NCI-H2029 treated with DMSO at 0.1 percent for 48 hours (cell line): ENCODE measurements at places on chromosomes 3 and 15.

- DNase-seq, result no peak
These were observed 171.8 kb upstream of the CDIN1 start for GRCh38 chr15:36407647-36408046.

GRCh38 chr3:151697496-151697895 lies 36.2 kb upstream of the AADACL2 start:
- no peak for DNase-seq

DNA sequence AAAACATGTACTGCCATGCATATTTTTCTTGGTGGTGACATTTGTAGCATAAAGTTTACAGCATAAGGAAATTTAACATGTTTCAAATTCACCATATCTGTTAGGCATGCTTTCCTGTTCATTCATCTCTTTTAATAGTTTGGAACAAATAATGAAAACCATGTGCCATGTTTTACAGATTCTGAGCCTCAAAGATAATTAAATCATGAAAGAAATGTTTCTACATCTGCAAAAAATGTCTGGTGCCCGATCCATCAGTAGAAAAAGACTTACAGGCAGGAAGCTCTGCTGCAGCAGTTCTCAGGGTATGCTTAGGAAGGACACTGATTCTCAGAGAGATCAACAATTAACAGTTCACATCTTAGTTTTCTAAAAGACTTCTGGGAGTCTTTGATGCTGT lies 316.2 kb downstream of the IL5RA start:
- no peak for DNase-seq

DNA sequence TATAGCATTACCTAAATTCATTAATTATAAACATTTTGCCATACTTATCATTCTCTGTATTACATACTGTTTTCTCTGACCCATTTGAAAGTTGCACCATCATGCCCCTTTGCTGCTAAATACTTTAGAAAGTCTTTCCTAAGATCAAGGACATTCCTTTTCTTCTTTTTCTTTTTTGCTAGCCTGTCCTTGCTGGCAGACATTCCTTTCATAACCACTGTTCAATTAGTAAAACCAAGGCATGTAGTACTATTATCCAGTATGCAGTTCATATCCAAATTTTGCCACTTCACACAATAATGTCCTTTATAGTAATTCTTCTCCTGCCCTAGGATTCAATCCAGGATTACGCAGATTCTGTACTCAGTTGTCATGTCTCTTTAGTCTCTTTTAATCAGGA lies 321.0 kb upstream of the C2CD4B start:
- no peak for DNase-seq

DNA sequence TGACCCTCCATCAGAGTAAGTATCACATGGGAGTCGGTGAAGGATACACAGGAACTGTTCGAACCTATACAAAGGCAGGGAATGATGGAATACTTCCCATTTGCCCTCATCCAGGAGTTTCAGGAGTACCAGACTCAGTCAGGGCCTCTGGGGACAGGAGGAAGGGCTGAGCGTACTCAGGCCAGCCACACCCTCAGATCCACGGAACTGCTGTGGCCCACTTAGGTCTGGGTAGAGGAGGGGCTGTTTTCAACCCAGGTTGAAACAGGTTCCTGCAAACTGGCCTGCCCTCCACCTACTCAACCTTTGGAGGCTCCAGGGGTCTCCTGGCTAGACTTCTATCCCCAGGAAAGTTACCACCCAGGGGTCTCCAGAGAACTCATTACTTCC lies 6.7 kb upstream of the IGDCC3 start:
- DNase-seq, result no peak

- no peak for DNase-seq
These were observed 89.9 kb downstream of the LRTM1 start for GRCh38 chr3:54837964-54838363.

- DNase-seq, result no peak
These were observed at the start of gene PLA2G4E for GRCh38 chr15:42020713-42021273. Gene PLA2G4E (minus strand): TSS chr15:42021042. CDS start chr15:42021030, 12 bp downstream.

DNA sequence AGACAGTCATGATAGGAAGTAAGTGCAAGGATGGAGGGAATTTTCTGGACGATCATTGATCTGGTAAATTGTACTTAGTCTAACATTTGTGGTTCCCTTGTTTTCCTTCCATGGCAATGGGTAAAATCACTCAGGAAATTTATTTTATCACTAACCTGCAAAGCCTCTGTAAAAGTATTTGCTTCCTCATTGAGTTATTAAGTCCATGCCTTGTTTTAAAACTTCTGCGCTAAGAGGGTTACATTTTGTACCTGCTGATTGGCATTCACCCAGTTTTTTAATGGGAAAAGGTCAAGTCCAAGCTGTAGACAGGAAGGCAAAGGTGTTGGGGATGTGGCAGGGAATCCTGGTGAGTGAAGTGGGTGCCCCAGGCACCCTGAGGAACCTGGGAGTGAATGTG lies 146.2 kb upstream of the NR2F2 start:
- DNase-seq, result no peak

- no peak for DNase-seq
These were observed 3.0 kb downstream of the TRPM1 start for GRCh38 chr15:31098491-31098917.

DNA sequence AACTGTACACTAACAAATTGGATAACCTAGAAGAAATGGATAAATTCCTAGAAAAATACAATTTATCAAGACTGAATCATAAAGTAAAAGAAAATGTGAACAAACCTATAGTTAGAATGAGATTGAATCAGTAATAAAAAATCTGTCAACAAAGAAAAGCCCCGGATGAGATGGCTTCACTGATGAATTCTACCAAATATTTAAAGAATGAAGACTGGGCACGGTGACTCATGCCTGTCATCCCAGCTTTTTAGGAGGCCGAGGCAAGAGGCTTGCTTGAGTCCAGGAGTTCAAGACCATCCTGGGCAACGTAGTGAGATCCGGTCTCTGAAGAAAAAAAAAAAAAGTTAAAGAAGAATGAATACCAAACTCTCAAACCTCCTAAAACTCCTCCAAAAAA lies 17.7 kb upstream of the AP4E1 start:
- no peak for DNase-seq
